Fibroblast of lung (primary cell): ENCODE measurements at places on chromosomes 5 and 9. TPM values are rescaled to one million over a fixed set of nuclear protein-coding genes. Genes with fewer than 3 reads are reported as not detected.

Gene FAXDC2
- 11.3 and 20.6 TPM in 2 replicates for total RNA-seq

Gene UGT3A2
- not detected in 2 replicates for total RNA-seq

Gene MEIKIN
- under 0.01 TPM in 1 of 2 replicates, not detected in the other for total RNA-seq

Gene IL5
- not detected in 2 replicates for total RNA-seq

Gene EIF4EBP3
- 1.8 and 2.3 TPM in 2 replicates for total RNA-seq

Gene MTAP
- 27.6 and 28.8 TPM in 2 replicates for total RNA-seq

Gene PGM5
- total RNA-seq: 37.5 and 113 TPM in 2 replicates

Gene CATSPER3
- under 0.01 and 0.17 TPM in 2 replicates for total RNA-seq

Gene PCA3
- total RNA-seq: not detected in 2 replicates

Gene OR1J1
- total RNA-seq: not detected in 2 replicates

Gene PRRX2
- 4.6 and 11.7 TPM in 2 replicates for total RNA-seq

Gene SPINK7
- total RNA-seq: not detected in 2 replicates

Gene INSYN2B
- total RNA-seq: 2.8 and 3.6 TPM in 2 replicates

Gene IFNA6
- total RNA-seq: not detected in 2 replicates

Gene MAMDC4
- 3.3 and 4.6 TPM in 2 replicates for total RNA-seq

Gene PRDM9
- not detected in 2 replicates for total RNA-seq

Gene NPR3
- 1.5 and 14.9 TPM in 2 replicates for total RNA-seq

Gene PTAR1
- 74.5 and 115 TPM in 2 replicates for total RNA-seq

Gene IFNB1
- total RNA-seq: under 0.01 and 0.17 TPM in 2 replicates

Gene NMUR2
- total RNA-seq: not detected in 2 replicates

Gene SLC31A2
- total RNA-seq: 12.6 and 17.8 TPM in 2 replicates

Gene C5orf58
- total RNA-seq: not detected in 2 replicates

Gene ORM2
- not detected in 2 replicates for total RNA-seq

Gene GARIN3
- not detected in 2 replicates for total RNA-seq

Gene FYB1
- under 0.01 TPM in 1 of 2 replicates, not detected in the other for total RNA-seq

Gene UBE2R2
- total RNA-seq: 16.7 and 23.9 TPM in 2 replicates

Gene NFIB
- total RNA-seq: 36.3 and 56.0 TPM in 2 replicates

Gene IFNE
- total RNA-seq: 3.9 and 6.6 TPM in 2 replicates

Gene GABRA6
- not detected in 2 replicates for total RNA-seq

Gene WWC1
- total RNA-seq: 2.5 and 4.9 TPM in 2 replicates

Gene HTR1A
- not detected in 2 replicates for total RNA-seq

Gene CREBRF
- total RNA-seq: 25.2 and 38.8 TPM in 2 replicates

Gene ANKRD31
- total RNA-seq: 0.26 and 0.33 TPM in 2 replicates

Gene ODF2
- 17.7 and 20.6 TPM in 2 replicates for total RNA-seq

Gene LPAR1
- total RNA-seq: 146 and 222 TPM in 2 replicates

Gene PCDHGA12
- 9.2 and 13.7 TPM in 2 replicates for total RNA-seq

Gene NAA35
- 13.4 and 20.5 TPM in 2 replicates for total RNA-seq

Gene RMI1
- 3.6 and 5.0 TPM in 2 replicates for total RNA-seq

Gene ECM2
- 6.8 and 10.0 TPM in 2 replicates for total RNA-seq

Gene TERT
- not detected in 2 replicates for total RNA-seq

Gene C7
- total RNA-seq: under 0.01 and 11.6 TPM in 2 replicates

Gene PRSS3
- total RNA-seq: 0.26 and 0.33 TPM in 2 replicates

Gene GNG10
- total RNA-seq: 54.4 and 64.1 TPM in 2 replicates

Gene GBGT1
- total RNA-seq: 3.3 and 4.1 TPM in 2 replicates

Gene CCDC69
- 4.0 and 6.4 TPM in 2 replicates for total RNA-seq

Gene KCNV2
- not detected in 2 replicates for total RNA-seq

Gene CNTNAP3B
- 0.26 TPM in 1 of 2 replicates, not detected in the other for total RNA-seq

Gene FGD3
- under 0.01 TPM in 1 of 2 replicates, not detected in the other for total RNA-seq

Gene AQP7
- total RNA-seq: 0.26 and 0.83 TPM in 2 replicates

Gene CCDC192
- total RNA-seq: not detected in 2 replicates
